ENCODE measurements at places on chromosomes 1 and 21.

DNA sequence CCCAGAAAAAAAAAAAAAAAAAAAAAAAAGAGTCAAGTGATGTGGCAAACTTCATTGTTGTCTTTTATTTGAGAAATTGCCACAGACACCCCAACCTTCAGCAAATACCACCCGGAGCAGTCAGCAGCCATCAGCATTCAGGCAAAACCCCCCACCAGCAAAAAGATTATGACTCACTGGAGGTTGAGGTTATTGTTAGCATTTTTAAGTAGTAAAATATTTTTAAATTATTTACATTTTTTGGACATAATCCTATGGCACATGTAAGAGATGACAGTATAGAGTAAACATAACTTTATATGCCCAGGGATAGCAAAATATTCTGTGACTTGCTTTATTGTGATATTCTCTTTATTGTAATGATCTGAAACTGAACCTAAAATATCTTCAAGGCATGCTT is 95.6 kb downstream of the CENPF start:
- no peak for DNase-seq

GRCh38 chr21:42209801-42210479 is 9.0 kb upstream of the ABCG1 start:
- DNase-seq = no peak

GRCh38 chr1:90717356-90717664 is 208 bp upstream of the BARHL2 start:
- DNase-seq = no peak

GRCh38 chr1:112708489-112708888 is 1.6 kb upstream of the RHOC start:
- DNase-seq = no peak

GRCh38 chr1:158607296-158607695 is 2.2 kb downstream of the OR10Z1 start:
- DNase-seq = no peak

DNA sequence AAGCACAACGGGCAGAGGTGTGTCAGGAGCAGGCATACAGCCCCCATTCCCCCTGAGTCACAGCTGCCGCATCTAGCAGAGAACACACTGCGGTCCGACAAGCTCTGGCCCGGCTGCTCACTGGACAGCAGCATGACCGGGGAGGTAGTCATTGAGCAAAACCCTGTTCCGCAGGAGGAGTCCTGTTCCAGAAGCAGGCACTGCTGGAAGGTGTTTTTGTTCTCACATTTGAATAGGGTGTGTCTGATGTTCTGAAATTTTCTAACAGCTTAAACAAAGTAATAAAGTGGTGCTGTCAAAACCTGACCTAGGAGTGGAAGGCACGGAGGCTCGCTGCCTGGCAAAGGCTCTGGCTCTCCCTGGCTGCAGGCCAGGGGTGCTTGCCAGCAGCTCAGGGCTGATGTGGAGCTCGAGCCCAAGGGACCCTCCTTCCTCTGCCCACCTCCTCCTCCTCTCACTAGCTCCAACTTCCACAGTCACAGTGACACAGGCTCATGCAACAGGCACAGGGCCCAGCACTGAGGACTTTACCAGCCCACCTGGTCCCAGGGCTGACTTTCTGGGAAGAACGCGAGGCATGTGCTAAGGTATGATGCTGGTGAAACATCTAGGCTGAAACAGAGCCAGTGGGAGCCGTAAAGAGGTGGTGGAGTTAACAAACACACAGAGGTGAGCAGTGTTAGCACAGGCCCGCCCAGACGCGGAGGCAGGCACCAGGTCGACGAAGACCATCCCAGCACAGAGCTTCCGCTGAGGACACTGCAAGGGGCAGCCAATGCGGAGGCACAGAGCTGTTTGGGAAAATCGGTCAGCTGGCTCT is 118.6 kb upstream of the IFFO2 start:
- DNase-seq = no peak
